ENCODE measurements at places on chromosomes 11 and 22.

- DNase-seq: no peak
These were observed 129.0 kb downstream of the ETS1 start for GRCh38 chr11:128458321-128458720.

DNA sequence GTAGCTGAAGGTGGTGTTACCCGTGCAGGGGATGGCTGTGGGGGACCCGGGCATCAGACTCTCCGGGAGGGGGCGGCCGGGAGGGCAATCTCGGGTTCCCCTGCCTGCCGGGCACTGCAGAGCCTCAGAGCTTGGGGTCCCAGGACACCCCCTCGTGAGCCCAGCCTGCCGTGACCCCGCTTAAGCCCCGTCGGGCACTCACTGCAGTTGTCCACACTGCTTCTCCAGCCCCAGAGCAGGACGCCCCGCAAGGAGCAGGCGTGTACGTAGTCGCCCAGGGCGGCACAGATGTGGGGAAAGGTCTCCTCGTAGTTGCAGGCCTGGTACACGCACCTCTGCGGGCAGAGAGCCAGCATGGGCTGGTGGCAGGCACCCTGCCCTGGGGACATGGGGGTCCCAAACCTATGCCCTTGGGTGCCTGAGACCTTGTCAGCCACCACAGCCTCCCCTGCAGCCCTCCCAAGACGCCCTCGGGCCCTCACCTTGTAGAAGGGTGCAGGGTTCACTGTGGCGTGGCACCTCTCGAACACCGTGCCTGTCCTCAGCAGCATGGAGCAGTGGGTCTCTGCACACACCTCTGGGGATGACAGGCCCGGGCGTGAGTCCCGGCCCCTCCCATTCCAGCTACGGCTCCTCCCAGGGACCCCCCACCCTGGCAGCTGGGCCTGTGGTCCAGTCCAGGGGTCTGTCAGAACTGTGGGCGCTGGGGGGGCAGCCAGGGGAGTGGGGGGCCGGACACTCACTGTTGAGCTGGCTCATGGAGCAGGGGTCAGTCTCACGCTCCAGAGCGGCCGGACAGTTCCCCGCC lies 8.8 kb downstream of the MUC6 start:
- no peak for DNase-seq

DNA sequence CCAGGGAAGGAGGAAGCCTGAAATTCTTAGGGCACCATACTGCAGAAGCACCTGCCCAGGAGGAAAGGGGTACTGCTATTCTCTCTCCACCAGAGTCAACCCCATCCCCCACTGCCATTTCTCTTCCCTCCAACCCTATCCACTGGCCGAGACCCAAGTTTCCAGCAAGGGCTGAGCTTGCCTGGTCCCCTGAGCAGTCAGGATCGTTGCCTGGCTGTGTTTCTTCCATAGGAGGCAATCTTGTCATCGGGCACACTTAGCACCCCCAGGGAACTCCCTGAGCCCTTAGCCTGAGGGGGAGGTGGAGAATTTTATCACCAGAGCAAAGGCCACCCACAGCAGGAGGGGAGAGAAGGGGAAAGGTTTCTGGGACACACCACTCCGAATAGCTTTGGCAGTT lies 115.8 kb upstream of the NECTIN1 start:
- DNase-seq: no peak

DNA sequence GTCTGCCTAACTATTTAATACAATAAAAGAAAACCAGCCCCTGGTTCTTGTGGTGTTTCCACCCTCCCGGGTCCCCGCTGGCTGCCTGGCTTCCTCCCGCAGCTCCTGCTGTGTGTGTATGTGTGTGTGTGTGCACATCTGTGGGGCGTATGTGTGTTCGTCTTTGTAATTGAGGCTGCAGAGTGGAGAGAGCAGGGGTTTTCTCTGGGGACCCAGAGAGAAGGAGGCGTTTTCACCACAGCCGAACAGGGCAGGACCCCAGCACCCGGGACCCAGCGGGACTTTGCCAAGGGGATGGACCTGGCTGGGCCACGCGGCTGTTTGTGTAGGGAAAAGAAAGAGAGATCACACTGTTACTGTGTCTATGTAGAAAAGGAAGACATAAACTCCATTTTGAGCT lies 42.7 kb downstream of the IGLL1 start:
- no peak for DNase-seq

DNA sequence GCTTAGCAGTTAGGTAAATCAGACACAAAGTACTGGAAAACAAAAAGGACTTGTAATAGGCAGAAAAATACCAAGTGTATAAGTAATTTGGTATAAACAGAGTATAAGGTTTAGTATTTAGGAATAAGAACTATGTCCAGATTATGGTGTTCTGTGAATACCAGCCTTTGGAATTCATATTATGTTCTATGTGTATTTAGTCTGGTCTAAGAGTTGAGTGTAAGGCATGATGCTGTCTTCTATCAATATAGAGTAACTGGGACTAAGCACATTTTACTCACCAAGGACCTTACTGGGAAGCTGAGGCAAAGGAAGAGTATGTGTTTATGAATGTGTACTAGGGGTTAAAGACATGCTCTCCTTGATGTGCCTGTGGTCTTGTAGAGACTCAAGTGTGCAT lies 9.5 kb downstream of the SDHD start:
- no peak for DNase-seq
